Epithelial cell of proximal tubule (primary cell): ENCODE measurements at places on chromosomes 7 and 10.

GRCh38 chr7:157809863-157810851 is 473.4 kb downstream of the DNAJB6 start:
- no peak for DNase-seq

GRCh38 chr7:30276203-30276900 is 8.0 kb upstream of the ZNRF2 start:
- no peak for DNase-seq

DNA sequence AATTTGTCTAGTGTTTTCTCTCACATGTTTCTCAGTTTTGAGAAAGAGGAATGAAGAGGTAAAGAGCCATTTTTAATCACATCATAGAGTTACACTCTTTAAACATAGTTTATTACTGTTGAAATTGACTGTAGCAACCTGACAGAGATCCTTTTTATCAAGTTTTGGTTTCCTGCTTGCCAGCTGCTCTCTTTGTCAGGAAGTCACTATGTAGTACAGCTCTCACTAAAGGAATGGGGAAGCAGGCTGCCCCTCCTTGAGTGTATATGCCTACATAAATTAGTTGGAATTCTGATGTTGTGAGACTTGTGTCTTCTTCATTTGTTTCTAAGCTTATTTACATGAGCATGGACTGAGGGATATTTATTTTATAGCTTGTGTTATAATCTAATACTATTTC is 1274.0 kb upstream of the CELF2 start:
- DNase-seq, result no peak

- DNase-seq, result no peak
Measured at GRCh38 chr7:6606866-6607583, 8.4 kb upstream of the ZNF853 start.

GRCh38 chr7:158570449-158571170 is 17.0 kb downstream of the PTPRN2 start:
- DNase-seq, result no peak

DNA sequence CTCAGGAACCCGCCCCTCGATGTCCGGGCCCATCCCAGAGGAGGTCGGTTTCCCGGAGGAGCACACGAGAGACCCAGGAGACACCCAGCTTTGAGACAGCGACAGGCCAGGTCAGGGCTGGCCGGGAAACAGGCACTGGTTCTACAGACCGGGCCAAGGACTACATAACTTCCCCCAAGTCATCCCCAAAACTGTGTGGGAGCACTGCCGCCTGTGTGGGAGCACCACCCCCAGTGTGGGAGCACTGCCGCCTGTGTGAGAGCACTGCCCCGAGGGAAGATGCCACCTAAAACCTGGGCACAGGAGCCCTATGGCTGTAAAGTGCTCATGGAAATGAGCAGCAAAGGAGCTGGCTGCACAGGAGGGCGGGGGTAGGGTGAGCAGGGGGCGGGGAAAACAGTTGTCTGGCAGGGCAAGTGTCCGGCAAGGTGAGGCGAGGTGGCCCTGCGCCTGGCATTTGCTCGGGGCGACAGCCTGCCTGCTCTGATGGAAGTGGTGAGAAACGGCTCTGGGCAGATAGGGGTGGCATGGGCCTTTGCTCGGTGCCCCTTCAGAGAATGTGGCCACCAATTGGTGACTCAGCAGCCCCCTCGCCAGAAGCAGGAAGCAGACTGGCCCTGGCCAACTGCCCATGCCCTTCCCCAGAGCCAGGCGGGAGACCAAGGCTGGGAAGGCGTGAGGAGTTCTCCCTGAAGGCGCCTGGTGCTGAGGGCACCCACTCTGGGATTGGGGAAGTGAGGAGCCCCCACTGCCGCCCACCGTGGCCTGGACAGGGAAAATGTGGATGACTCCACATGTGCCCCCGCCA is 26.2 kb downstream of the PAPOLB start:
- DNase-seq, result no peak

GRCh38 chr10:48946891-48947500 is 7.4 kb upstream of the LRRC18 start:
- DNase-seq, result no peak

DNA sequence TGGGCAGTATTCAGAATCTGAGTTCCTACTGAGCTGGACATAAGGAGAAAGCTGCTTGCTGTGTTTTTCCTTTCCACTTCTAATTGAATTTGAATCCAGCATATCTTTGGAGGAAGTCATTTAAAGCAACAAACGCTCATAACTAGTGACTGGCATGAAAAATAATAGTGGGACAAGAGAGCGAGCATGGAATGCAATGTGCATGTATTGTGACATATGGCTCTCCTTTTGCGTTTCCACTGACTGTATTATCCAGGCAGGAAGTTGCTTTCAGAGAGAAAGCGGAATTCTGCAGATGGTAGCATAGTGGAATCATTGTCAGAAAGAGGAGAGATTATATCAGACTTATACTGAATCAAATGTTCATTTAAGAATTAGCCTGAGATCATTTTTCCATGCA is 368.6 kb downstream of the REEP3 start:
- DNase-seq, result no peak

- no peak for DNase-seq
Measured at GRCh38 chr7:15228831-15229230, 326.3 kb upstream of the DGKB start.

DNA sequence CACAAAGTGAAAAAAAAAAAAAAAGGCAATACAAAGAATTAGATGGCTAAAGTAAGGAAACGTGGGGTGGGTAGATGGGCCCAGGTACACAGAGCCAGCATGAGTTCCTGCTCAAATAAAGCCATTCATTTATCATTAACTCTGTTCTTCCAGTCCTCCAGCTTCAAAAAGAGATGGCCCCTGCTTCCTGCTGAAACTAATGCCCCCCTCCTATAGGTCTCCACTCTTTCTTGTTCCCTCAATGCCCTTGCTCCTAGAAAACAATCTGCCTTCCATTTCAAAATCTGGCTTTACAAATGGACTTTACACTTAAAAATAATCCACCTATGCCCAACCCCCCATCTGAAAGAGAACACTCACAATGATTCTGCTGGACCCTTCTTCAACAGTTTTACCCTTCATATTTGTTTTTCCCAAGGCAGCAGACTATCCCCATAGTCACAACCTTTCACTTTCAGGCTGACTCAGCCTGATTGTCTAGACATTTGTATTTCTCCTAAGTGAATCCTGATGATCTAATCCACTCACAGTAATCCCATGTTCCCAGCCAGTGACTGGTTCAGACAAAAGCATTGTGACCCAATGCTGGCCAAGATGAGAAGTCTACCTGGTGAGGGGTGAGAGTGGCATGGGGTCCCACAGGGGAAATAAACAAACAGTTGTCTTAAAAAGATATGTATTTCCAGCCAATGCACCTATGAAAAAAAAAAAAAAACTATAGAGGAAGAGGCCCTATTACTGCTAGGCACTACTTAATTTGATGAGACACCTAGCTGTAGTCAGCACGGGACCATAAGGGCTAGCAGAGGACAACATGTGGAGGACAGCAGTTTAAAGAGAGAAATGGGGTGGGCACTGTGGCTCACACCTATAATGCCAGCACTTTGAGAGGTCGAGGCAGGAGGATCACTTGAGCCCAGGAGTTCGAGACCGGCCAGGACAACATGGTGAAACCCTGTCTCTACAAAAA is 74.6 kb upstream of the GRID1 start:
- peak; percentile 76 for DNase-seq

DNA sequence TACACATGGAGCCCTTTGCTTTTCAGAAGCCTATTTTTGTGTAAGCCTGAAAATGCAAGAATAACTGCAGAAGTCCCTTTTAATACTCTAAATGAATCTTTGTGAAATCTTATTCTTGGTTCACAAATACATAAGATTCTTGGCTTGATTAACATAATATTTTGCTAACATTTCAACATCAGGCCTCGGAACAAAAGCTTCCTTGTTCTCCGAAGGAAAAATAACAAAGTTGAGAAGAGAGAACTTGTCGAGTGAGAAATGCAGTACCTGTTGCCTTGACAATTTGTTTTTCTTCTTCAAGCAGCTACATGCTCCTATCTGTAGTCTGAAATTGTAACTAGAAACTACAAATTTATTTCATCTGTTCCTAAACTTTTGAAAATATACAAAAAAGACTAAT is 8.5 kb downstream of the NT5C2 start:
- no peak for DNase-seq

DNA sequence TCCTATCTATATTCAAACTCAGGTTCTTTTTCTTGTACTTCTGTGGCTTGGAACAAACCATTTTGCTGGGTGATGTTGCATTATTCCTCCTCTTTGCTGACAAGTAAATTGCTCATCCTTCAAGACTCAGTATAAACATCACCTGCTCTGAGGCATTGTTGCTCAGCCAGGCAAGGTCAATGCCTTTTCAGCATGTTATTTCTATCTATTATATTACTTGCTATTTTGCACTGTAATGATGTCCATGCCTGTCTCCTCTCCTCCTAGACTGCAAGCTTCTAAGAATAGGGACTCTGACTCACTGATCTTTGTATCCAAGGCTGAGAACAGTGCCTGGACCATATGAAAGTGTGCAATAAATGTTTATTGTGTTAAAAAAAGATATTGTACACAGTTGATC is 293.8 kb downstream of the RNLS start:
- no peak for DNase-seq

- DNase-seq, result peak; percentile 73
Measured at GRCh38 chr10:69861251-69862240, 59.8 kb downstream of the COL13A1 start.

DNA sequence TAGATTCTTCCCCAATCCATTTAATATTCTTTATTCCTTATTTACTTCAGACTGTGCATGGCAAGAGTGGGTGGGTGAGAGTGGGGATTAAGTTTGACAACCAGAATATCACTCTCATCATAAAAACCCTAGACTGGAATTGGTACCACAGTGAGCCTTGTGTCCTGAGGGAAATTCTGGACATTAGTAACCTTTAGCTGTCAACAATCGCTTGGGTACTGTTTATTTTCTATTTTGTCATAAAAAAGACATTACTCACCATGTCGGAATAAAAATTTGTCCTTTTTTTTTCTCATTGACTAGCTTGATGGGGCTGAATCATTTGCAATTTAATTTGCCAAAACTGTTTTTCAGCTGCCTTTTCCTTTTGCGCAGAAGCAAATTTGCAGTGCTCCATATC is 176.1 kb upstream of the SEMA3C start:
- no peak for DNase-seq

GRCh38 chr7:92754919-92755581 is 81.3 kb downstream of the CDK6 start:
- DNase-seq, result no peak

GRCh38 chr10:122279725-122280141 is 8.6 kb downstream of the BTBD16 start:
- DNase-seq, result no peak

DNA sequence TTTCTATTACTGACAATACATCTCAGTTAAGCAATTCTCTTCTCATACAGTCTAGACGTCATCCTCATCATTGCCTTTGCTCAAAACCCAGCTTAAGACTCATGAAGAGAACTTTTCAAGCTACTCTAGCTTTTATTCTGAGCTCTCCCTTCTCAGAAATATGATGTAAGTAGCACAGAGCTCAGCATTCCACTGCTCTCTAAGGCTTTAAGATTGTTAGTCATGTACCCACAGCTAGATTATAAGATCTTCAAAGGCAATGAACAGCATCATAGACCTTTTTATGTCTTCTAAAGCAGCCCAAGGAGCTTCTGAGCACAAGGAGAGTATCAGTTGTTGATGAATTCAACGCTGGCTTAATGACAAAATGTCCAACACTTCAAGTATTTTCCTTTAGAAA is 119.3 kb downstream of the NRP1 start:
- no peak for DNase-seq

DNA sequence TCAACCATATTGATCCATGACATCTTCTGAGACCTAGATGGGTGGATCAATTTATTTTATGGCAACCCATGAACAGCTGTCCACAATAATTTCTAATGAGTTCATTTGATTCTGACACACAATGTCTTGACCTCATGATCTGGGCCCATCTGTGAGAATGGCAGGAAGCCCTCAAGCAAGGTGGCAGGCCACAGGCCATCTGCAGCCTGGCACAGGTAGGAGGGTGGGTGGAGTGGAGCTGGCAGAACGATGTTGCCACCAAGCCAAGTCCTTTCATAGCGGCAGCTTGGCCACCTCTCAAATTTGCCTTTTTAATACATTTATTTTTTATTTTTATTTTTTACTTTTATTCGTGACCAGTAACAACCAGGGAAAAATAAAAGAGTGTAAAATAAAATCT is 1181.6 kb upstream of the SORCS1 start:
- no peak for DNase-seq

DNA sequence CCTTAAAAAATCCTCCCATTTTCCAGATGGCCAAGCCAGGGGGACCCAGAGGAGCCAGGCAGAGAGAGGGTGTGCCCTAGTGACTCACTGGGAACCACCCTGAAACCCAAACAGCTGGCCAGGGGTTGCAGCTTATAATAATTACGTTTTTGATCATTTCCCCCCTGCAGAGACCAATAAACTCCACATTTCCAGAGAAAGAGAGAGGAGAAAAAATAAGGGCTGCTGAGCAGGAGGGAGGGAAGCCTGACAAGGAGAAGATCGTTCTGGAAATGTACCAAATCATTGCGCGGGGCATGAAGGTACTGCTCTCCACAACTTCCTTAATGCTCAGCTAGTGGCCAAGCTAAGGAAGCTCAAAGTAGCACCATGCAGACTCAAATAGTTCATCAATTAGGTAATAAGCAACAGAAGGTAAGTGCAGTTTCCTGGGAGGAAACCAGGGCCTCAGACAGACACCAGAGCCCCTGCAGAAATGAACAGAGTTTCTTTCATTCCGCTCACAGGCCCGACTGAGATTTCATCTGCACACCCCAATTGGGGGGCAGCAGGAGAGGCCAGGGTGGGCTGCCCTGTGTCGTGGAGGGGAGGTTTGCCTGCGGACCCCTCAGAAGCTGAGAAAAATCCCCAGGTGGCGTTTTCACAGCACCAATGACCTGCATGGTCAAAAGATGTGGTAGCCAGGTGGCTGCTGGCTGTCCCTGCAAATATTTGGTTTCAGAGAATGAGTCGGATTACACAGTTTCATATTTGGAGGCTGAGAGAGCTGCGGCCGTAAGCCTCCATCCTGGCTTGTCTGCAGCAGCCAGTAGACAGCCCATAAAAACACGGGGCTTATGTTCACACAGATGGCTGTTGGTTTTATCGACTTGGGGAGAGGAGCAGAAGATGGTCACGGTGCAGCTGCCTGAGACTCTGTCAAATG is 153.2 kb upstream of the LYZL2 start:
- DNase-seq, result peak; percentile 26

DNA sequence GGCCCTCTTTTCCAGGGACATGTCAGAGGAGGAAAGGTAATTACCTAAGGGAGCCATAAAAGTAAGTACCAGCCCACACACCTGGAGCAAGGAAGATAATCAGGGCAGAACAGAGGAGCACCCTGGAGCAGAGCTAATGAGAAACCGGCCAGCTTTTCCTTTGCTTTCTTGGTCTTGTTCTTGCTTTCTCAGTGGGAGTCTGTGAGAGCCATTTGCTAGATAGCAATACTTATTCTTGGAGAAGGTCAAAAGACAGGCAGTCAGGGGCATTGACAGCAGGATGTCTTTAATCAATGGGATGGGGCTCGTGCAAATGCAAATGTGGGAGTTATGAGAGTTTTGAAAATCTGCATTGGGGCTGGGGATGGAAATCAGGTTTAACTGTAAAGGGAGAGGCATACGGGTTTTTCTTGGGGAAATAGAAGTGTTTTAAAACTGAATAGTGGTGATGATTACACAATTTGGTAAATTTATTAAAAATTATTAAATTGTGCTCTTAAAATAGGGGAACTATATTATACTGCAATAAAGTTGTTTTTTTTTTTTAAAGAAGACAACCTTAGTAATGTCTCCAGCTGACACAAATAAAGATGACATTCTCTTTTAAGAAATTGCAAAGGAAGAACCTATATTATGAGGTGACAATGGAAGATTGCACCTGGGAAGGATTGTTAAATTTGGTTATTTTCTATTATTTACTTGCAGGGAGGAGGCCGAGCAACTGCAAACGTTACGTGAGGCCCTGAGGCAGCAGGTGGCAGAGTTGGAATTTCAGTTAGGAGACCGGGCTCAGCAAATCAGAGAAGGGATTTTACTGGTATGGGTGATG is 35.6 kb upstream of the PPP1R17 start:
- no peak for DNase-seq
